ENCODE measurements at places on chromosomes 7 and 10.

- DNase-seq: no peak
Measured at GRCh38 chr7:63925262-63925625, 73.4 kb upstream of the ZNF722 start.

DNA sequence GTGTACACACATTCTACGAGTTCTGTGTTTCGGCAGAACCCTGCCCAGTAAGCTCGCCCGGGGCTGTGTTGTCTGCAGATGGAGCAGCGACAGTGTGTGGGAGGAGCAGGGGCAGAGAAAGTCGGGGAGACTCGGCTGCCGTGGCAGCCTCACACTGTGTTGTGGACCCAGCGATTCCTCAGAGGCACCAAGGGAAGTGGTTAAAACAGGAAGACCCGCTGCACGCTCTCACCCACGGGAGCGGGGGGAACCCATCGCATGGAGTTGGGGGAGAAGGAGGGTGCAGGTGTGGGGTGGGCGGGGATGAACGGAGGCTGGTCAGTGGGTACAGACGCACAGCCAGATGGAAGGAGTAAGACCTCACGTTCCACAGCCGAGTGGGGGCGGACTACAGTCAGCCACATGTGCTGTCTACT is 250.2 kb downstream of the ELFN1 start:
- no peak for DNase-seq

DNA sequence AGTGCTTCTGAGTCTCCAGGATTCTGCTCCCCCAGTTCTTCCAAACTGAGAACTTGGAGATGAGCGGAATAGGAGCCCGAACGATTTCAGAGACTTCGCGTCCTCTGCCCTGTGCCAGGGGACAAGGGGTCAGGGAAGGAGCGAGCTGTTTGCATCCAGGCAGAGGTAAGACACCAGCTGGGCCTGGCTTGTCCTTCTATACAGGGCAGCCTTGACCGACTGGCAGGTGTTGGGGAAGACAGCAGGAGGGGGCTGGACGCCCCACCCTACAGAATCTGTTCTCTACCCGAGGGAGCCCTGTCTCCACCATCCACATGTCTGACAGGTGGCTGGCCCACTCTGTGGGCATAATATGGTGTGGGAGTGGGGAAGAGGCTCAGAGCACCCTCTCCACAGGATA is 7.1 kb downstream of the SPOCK2 start:
- DNase-seq: no peak

GRCh38 chr7:68070992-68071391 is 1074.4 kb downstream of the TYW1 start:
- no peak for DNase-seq

Data from activated CD8-positive, alpha-beta memory T cell treated with anti-CD3 and anti-CD28 coated beads for 1 hour (primary cell).